IPS DF 19.7 (cell line): ENCODE measurements at places on chromosomes 1 and 21.

DNA sequence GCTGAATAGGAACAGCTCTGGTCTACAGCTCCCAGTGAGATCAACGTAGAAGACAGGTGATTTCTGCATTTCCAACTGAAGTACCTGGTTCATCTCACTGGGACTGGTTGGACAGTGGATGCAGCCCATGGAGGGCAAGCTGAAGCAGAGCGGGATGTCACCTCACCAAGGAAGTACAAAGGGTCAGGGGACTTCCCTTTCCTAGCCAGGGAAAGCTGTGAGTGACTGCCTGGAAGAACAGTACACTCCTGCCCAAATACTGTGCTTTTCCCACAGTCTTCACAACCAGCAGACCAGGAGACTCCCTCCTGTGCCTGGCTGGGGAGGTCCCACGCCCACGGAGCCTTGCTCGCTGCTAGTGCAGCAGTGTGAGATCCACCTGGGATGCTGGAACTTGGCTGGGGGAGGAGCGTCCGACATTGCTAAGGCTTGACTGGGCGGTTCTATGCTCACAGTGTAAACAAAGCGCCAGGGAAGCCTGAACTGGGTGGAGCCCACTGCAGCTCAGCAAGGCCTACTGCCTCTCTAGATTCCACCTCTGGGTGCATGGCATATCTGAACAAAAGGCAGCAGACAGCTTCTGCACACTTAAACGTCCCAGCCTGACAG, 14.7 kb downstream of the CR1L start:
- no peak for DNase-seq

DNA sequence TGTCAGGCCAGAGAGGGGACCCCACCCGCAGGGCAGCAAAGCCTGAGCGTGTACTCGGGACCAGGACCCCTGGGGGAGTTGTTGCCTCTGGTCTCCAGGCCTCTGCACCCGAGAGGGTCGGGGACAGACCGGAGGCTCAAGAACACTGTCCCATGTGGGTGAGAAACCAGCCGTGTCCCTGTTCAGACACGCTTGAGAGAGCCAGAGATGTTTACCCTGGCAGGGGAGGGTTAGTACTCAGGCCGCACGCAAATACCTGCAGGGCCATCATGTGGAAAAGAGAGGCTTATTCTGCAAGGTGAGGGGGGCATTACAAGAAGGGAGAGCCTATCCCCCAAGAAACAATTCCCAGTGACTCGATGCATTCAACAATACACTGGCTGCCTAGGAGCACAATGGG, 74.0 kb upstream of the ARHGEF16 start:
- no peak for DNase-seq

GRCh38 chr1:226582966-226583365, 34.4 kb downstream of the STUM start:
- no peak for DNase-seq

DNA sequence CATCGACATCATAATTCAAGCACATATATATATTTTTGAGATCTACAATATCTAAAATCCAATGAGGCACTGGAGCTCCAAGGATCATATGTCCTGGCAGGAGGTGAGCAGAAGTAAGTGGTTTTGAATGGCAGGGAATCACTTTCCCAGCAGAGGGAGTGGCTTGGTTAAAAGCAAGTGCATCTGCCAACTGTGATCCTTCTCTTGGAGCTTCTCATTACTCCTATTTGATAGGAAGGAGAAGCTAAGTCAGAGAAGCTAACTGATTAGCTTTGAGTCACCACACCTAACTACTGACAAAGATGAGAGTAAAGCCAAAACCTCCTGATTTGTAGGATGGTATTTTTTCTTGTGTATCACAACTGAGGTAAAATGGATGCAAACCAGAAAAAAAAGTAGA, 55.0 kb downstream of the ALG14 start:
- DNase-seq, result no peak

- DNase-seq, result no peak
Observed at GRCh38 chr1:27547220-27548116, 56.5 kb downstream of the AHDC1 start.

DNA sequence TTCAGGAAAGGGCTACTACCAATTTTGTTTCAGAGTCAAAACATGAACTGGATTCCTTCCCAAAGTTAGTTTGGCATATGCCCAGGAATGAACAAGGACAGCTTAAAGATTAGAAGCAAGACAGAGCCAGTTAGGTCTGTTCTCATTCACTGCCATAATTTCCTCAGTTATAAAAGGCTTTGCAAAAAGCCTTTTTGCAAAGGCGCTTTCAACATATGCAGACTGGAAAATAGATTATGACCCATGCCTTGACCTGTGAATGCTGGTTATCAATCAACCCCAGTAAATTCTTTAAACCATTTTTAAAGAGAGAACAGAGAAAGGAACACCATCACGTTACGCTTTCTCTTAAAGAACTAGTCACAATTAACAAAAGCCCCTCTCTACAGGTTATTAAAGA, 1.7 kb upstream of the FRRS1 start:
- no peak for DNase-seq

- no peak for DNase-seq
Observed at GRCh38 chr1:190957565-190957964, 479.9 kb upstream of the BRINP3 start.

DNA sequence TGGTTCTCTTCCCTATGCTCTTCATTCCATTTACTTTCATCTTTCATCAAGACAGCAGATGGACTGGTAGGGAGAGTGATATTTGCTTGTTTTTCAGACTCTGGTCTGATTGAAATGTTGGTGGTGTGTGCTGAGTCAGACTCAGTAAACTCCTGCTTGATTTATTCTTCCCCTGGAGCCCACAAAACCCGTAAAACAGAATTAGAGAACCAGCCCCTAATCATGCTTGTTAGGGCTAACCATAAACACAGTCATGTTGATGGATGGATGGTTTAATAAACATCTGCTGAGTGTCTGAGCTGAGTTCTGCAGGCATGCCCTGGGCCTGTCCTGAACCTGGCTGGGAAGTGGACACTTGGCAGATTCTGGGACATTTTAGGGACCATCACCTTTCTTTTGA, 24.8 kb downstream of the NOS1AP start:
- no peak for DNase-seq

DNA sequence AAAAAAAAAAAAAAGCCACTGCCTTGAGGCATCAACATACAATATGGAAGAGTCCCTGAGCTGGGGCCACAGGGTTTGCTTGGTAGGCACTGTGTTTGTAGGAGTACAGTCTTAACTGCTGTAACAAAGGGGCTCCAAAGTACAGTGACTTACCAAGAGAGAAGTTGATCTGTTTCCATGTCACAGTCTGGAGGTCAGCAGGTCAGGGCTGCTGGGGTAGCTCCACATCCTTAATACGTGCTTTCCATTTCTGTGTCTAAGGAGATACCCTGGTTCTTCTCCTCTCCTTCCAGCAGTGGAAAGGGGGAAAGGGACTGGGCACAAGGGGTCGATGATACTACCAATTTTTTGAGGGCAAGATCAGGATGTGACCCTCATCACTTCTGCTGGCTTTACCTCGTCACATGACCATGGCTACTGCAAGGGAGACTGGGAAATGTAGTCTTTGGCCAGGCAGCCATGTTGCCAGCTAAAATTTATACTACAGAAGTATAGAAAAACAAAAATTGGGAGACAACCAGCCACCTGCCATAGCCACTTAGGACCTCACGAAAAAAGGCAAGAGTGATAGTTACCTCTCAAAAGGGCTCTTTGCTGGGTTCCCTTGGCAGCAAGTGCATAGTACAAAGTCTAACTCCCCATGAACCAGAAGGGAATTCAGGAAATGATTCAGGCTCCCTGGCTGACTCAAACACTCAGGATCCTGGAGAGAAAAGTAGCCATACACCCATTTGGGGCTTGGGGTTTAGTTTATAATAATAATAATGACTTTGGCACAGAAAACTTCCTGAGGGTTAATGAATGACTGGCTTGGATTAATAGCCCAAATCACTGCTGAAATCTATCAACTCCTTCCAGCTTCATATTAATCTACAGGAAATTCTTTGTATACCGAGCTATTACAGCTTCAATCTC, 52.7 kb upstream of the ATP5PO start:
- peak; percentile 25 for DNase-seq

GRCh38 chr1:240337781-240338180, 246.1 kb downstream of the FMN2 start:
- DNase-seq, result no peak

DNA sequence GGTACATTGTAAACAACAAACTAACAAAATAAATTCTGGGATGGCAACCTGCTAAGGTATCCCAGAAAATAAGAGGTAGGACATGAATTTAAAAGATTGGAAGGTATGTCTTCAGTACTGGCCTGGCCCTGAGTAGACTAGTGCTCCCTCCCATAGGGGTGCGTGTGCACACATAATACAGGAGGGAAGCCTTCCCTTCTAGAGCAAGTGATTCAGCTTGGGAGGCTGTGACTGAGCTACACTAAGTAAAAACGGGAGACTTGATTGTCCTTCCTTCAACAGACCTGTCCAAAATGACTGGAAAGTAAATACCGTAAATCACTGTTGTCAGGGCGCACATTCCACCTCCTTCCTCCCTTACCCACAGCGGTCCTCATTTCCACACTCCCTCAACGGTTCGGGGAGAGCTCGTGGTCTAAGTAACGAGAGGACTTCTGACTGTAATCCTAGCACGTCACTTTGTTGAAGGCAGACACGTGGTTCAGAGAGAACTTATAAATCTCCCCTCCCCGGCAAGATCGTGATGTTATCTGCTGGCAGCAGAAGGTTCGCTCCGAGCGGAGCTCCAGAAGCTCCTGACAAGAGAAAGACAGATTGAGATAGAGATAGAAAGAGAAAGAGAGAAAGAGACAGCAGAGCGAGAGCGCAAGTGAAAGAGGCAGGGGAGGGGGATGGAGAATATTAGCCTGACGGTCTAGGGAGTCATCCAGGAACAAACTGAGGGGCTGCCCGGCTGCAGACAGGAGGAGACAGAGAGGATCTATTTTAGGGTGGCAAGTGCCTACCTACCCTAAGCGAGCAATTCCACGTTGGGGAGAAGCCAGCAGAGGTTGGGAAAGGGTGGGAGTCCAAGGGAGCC, at the start of gene TGFB2:
Gene TGFB2, plus strand, starts transcription at position 523 of the 859 bp plus-strand sequence. CDS start 1,366 bp downstream, outside the sequence.
- no peak for DNase-seq

GRCh38 chr1:99652881-99653281, 7.0 kb downstream of the PALMD start:
- no peak for DNase-seq

- DNase-seq, result no peak
Observed at GRCh38 chr1:86822459-86822858, 91.5 kb downstream of the SELENOF start.

- no peak for DNase-seq
Observed at GRCh38 chr1:171655746-171656116, 3.2 kb upstream of the MYOC start.

DNA sequence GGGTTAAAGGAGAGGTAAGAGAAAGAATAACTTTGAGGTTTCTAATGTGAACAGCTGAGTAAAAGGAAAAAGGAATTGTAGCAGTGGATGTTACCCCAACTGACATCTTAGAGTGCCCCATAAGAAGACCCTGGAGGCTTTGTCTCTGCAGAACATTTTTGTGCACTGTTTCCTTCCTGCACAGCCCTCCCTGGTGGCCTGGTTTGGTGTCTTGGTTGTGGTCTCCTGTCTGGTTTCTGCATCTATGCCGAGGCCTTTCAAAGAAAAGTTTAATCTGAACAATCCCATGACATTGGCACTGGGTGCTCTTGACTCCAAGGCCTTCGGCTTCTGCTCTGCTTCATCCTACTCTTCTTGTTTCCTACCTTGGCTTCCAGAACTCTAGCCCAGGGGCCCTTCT, 57.8 kb downstream of the RHOU start:
- no peak for DNase-seq

GRCh38 chr1:232596666-232597303, 33.1 kb downstream of the SIPA1L2 start:
- no peak for DNase-seq

GRCh38 chr1:57949168-57949567, 525.3 kb upstream of the DAB1 start:
- DNase-seq, result no peak

DNA sequence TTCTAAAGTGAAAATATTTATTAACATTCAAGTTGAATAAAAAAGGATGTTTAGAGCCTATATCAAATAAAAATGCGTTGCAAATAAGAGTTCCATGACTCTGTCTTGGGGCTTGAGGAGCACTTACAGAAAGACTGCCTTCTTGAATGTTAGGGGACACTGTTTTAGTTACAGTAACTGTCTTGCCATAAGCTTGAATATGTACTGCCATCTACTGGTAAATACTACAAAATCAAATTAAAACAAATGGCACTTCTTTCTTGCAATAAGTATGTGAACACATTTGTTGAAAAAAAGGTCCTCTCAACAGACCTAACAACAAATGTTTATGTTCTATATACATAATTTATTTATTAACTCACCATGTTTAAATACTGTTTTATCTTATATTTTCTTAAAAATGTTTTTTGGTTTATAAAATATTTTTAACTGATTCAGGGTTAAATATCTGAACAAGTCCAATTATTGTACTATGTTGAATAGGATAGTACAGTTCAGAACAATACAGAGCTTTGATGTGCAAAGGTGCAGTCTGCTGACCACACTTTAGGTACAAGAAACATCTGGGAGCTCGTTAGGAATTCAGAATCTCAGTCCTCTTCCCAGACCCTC, 199.5 kb downstream of the LRRIQ3 start:
- peak; percentile 17 for DNase-seq

DNA sequence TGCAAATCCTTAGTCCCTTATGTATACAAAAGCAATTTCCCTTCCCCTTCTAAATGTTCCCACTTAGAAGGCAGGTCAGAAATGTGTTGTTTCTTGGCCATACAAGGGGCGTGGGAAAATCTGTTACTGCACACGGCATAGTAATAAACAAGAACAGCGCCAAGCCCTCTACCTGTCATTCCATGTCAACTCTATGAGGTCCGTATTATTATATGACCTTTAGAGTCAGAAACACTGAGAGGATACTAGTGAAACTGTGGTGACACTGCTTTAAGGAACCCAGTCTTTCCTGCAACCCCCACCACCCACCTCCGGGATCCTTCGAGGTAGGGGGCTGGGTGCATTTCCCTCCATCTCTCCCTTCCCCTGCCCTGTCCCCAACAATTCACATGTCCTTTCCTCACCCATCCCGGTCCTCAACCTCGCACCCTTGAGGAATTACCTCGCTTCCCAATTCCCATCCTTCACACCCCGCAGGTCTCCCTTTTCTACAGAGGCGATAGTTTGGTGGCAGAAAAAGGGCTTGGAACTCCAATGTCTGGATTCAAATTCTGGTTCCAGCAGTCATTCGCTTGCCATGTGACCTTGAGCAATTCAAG, 647 bp downstream of the SDHB start:
- no peak for DNase-seq

DNA sequence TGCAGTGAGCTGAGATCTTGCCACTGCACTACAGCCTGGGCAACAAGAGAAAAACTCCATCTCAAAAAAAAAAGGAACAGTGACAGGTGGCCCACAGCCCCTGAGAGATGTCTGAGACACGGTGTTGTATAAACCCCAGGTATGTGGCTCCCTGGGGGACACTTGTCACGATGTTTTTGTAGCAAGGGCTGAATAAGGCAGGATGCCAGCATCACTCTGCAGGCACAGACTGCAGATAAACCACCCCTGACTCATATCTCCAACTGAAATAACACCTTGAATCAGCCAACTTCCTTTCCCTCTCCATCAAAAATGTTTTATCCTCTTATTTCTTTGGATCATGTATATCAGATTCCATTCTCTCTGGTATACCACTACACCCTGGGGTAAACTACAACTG, 52.5 kb downstream of the NMNAT2 start:
- no peak for DNase-seq
